ENCODE measurements at places on chromosomes 16 and 17.

DNA sequence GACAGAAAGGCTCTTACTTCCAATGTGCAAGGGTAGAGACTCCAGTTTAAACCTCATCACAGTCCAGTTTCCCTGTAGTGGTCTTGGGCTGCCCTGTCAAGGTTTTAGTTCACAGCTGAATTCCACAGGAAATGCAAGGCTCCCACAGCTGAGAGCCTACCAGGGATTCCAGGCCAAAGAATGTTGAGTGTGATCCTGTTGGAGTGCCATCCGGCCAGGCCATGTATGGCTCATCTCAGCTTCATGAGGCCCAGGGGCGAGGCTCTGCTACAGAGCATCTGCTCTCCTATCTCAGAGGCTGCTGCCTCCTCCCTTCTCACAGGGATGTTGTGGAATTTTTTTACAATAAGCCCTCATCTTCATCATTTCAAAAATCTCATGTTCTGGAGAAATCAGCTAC lies 239.8 kb upstream of the CCL2 start:
- DNase-seq, result no peak

DNA sequence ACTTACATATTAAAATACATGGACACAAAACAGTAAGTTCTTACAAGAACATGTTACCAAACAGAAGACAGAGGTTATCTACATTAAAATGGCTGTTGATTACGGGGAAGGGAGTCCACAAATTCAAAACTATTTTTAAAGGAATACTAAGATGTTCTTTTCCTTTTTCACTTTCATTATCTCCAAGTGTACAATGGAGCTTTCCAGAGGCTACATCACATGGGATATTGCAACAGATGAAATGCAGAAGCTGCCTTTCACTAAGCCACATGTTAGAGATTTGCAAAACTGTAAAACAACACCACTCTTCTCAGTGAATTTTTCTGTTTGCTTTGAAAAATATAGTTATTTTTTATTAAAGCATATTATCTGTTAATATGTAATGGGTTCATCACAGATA lies 53.6 kb downstream of the XPO6 start:
- DNase-seq, result no peak

DNA sequence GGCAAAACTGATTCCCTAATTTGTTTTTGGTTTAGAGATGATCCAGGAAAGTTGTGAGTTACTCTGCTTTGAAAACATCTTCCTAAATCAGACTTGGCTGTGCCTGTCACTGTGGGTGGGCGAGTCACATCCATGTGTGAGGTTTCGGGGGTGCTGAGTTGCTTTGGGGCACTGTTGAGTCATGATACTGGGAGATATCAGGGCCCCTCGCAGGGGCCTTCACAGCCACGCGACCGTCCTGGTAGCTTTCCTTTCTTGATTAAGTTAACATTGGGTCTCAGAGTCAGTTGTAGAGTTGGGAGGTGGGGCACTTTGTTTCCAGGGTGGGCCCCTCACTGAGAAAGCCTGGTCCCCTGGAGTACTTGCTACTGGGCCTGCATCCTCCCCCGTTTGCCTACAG lies 58.3 kb upstream of the LGALS9 start:
- peak; percentile 9 for DNase-seq

- DNase-seq, result no peak
Measured at GRCh38 chr16:25087761-25088160, 23.8 kb upstream of the LCMT1 start.

DNA sequence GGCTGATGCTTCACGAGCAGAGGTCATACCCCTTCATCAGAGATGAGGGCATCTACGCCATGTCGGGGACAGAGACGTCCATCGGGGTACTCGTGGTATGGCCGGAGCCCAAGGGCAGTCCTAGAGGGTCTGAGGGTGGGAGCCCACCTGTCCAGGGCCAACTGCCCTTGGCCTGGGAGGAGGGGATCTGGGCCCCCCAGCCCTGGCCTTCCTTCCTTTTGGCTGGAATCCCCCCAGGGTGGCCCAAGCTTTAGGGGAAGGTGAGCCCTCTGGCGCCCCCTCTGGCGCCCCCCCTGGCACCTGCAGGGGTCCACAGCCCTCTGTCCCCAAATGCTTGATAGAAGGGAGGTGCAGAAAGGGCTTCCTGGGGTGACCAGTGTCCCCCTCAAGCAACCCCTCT lies 69.3 kb downstream of the SCNN1B start:
- no peak for DNase-seq

- DNase-seq, result no peak
Measured at GRCh38 chr16:81424771-81425170, 19.8 kb upstream of the CMIP start.

GRCh38 chr17:71460943-71461342 lies 659.9 kb upstream of the SOX9 start:
- no peak for DNase-seq

Data from activated gamma-delta T cell treated with anti-CD3 and anti-CD28 coated beads, Interleukin-2, amount 50 U/mL, for 16 hours (primary cell).